HTR-8/SVneo (cell line): ENCODE measurements at places on chromosomes 6 and 20.
A peak's percentile ranks its signal among the peaks of the same experiment; 100 is the strongest.

DNA sequence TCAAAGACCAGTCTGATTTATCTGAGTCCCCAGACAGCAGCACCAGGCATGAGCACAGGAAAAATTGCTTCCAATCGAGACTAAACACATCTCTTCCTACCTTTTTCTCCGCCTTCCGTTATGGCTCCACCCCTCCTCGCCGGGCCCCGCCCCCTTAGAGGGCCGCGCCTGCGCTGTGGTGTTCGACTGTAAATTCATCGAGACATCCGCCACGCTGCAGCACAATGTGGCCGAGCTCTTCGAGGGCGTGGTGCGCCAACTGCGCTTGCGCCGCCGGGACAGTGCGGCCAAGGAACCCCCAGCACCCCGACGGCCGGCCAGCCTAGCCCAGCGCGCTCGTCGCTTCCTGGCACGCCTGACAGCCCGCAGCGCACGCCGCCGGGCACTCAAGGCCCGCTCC lies 8.9 kb downstream of the REM1 start:
- no peak for DNase-seq

DNA sequence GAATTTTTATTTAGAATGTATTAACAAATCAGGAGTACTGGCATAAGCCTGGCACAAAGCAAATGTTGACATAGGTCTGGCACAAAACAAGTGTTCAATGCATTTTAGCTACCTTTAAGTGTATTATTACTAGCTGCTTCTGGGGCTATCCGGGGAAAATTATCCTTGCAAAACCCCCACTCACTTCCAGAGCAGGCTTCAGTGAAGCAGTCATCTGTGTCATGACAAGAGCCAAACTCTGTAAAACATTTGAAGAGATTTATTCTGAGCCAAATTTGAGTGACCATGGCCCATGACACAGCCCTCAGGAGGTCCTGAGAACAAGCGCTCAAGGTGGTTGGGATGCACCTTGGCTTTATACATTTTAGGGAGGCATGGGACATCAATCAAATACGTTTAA lies 6.4 kb upstream of the TRIM38 start:
- DNase-seq, result no peak

DNA sequence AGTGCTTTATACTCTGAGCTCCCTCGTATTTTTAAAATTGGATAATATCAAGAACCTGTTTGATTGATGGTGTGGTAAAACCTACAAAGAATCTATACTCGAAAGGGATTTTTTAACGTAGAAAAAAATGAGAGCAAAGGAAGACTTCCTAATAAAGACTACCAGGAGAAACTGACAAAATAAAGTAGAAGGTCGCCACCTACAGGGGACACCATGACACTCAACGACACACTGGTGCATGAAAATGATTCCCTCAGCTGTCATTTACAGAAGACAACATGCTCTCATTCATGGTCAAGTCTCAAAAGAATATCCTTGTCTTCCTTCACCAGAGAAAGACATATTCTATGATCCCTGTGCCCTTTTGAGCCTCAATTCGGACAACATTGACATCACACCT lies 10.1 kb upstream of the NHSL1 start:
- peak; percentile 17 for DNase-seq

DNA sequence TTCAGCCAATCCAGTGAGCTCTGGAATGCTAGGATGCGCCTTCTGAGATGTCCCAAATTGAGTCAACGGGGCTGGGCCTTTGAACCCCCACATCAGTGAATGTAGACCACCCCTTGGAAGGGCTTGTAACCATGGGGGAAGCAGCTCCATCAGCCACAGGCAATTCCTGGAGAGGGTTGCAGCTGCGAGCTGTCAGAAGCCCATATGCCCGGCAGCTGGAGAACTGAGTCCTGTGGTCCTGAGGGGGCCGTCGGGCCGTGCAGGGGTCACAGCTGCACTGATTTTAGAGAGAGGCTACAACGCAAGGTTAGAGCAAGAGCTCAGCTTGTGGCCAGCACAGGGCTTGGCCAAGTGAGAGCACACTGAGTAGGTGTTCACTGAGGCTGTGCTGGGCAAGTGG lies 121.3 kb downstream of the TOX2 start:
- no peak for DNase-seq

GRCh38 chr6:156182356-156182755 lies 594.8 kb upstream of the ARID1B start:
- no peak for DNase-seq

- DNase-seq, result no peak
These were observed 200.3 kb downstream of the DLL1 start for GRCh38 chr6:170090561-170090960.

GRCh38 chr20:7449269-7449668 lies 491.0 kb downstream of the HAO1 start:
- DNase-seq, result no peak

DNA sequence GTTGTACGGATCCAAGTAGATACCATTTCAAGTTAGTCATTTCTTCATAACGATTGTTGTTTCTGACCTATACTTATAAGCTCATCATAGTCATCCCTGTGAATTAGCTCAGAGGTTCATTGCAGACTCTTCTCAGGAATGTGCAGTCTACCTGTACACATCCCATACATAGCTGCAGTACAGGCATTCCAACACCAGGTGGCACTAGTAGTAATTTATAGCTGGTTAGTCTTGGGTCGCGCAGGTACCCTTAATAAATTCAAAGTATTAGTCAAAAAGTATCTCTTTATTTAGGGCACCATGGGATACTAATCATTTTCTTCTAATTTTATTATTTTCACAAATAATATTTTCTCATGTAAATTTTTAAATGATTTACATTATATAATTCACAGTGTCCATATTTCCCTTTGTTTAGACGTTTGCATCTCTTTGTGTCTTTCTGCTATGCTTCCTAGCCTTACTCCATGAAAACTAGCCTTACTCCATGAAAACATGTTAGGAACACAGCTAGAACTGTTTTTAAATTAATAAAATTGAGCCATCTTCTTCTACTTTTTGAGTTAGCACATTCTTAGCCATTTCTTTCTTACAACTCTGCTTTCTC lies 128.6 kb upstream of the FAM83B start:
- peak; percentile 30 for DNase-seq

GRCh38 chr6:122730775-122731386 lies 48.6 kb upstream of the FABP7 start:
- DNase-seq, result peak; percentile 22

DNA sequence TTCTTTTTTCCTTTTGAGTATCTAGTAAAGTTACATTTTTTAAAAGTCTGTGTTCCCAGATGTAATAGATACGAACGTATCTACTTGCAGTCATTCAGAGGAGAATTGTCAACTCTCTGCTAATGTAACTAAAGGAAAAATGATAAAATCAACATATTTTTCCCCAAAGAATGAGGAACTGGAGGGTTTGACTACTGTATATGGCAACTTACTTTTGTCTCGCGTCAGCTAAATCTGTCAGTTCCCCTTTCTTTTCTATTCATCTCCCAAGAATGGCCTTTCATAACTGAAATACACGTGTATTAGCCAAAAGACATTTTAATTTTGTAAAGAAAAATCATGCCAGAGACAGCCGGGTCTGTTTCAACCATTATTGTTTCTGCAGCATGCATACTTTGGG lies 5.4 kb downstream of the EYA2 start:
- no peak for DNase-seq
